ENCODE measurements at places on chromosomes 13 and 19.

GRCh38 chr13:46629811-46630413, 76.9 kb downstream of the LRCH1 start:
- no peak for DNase-seq

GRCh38 chr13:99003851-99004471, 26.1 kb upstream of the DOCK9 start:
- no peak for DNase-seq

DNA sequence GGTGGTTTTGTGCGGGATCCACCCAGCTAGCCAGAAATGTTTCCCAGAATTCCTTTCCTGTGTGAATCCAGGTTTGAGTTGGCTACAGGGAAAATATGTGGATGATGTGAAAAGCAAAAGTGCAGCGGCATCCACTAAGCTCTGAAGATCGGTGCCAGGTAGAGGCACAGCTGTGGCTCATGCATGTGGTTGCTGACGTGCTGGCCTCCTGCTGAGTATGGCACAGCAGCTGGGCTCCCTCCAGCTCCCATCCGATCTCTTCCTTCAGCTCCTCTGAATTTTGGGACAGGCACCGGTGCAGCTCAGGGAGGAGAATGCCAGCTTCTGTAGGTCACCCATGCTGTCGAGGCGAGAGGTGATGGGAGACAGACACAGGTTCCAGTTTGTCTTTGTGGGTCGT, 84.0 kb upstream of the GSX1 start:
- DNase-seq, result no peak

DNA sequence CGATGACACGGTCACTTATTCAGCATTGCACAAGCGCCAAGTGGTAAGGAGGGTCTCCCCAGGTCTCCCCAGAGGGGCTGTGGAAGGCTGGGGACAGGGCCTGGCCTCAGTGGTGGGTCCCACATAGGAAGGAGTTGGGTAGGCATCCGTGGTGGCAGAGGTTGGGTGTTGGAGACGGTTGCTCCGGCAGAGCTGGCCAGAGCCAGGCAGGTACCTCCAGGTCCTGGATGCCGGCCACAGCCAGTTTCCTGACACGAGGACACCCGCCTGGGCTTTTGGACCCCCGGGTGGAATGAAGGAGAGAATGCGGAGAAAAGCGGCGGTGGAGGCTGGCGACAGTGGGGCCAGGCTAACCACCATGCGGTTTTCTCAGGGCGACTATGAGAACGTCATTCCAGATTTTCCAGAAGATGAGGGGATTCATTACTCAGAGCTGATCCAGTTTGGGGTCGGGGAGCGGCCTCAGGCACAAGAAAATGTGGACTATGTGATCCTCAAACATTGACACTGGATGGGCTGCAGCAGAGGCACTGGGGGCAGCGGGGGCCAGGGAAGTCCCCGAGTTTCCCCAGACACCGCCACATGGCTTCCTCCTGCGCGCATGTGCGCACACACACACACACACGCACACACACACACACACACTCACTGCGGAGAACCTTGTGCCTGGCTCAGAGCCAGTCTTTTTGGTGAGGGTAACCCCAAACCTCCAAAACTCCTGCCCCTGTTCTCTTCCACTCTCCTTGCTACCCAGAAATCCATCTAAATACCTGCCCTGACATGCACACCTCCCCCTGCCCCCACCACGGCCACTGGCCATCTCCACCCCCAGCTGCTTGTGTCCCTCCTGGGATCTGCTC, 1.3 kb upstream of the FFAR1 start:
- DNase-seq, result no peak

DNA sequence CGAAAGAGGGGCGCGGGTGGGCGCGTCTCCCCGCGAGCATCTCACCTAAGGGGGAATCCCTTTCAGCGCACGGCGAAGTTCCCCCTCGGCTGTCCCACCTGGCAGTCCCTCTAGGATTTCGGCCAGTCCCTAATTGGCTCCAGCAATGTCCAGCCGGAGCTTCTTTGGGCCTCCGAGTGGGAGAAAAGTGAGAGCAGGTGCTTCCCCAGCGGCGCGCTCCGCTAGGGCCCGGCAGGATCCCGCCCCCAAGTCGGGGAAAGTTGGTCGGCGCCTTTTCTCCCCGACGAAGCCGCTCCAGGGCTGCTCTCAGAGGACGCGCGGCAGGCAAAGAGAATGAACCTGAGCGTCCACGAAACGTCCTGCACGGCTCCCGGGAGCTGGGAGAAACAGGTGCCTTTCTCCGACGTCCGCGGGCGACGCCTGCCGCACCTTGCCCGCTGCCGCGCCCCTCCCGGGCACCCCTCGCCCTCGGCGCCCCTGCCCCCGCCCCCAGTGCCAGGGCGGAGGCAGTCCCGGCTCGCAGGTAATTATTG, 366 bp upstream of the KL start:
- peak; percentile 17 for DNase-seq

- DNase-seq, result no peak
Measured at GRCh38 chr19:17242431-17243208, 3.1 kb downstream of the NR2F6 start.

DNA sequence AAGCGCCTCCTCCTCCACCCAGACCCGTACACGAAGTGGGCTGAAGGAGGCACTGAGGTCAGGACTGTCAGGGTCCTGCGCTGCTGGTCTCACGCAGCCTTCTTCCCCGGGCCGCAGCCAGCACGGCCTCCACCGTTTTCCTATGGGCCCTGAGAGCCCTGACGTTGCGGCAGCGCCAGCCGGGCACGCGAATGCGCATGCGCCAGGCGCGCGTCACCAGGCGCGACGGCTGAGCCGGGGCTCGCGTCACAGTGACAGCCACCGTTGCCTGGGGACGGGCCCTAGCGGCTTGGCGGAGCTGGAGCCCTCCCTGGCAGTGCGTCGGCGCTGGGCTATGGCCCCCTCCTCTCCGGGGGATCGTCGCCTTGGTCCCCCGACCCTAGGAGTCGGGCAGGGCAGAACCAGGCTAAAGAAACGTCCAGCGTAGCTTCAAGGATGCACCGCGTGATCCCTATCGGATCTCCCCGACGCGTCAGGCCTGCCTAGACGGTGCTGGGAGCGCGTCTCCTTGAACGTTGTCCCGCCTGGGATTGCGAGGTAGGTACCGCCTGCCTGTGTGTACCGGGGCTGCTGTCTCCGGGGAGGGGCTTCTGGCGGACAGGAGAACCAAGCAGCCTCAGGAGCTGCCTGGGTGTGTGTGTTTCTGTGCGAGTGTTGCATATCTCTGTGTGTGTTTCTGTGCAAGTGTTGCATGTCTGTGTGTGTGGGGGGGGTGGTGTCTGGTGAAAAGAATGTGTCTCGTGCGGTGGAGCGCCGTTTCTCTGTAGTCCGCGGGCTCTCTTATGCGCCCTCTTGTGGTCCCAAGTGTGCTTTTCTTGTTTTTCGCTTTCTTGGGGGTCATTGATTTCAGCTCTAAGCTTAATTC, 43.2 kb downstream of the ZNF571 start:
- no peak for DNase-seq

- DNase-seq, result no peak
Measured at GRCh38 chr13:66842766-66843165, 387.4 kb downstream of the PCDH9 start.

GRCh38 chr13:98181111-98181815, 4.2 kb upstream of the RNF113B start:
- no peak for DNase-seq

GRCh38 chr13:76929320-76929719, 19.0 kb upstream of the ACOD1 start:
- no peak for DNase-seq

GRCh38 chr19:2049741-2050348, 1.2 kb downstream of the MKNK2 start:
- DNase-seq, result peak; percentile 5

DNA sequence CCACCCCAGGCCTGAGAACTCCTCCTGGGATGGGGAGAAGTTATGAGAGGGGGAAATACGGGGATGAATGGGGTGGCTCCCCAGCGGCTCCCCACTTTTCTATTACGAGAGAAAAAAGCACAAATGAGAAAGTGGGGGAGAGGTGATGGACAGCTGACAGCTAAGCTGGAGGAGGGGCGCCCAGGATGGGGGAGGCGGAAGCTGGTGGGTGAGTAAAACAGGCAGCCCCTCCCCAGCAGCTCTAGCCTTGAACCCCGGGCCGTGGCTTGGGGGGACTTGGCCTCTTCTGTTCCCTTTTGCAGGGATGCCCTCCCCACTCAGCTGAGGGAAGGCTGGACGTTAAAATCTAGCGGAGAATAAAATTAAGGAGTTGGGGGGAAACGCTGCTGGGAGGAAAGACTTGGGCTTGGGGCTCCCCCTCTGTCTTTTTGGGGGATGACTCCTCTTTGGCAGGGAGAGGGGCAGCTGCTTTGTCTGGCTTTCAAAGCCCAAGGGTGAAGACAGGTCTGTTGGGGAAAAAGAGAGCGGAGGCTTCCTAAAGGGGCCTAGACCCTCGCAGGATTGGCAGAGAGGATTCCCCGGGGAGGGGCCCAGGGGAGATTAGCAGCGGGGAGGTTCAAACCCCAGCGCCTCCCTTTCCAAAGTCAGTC, 1.4 kb upstream of the SAMD1 start:
- DNase-seq, result no peak

DNA sequence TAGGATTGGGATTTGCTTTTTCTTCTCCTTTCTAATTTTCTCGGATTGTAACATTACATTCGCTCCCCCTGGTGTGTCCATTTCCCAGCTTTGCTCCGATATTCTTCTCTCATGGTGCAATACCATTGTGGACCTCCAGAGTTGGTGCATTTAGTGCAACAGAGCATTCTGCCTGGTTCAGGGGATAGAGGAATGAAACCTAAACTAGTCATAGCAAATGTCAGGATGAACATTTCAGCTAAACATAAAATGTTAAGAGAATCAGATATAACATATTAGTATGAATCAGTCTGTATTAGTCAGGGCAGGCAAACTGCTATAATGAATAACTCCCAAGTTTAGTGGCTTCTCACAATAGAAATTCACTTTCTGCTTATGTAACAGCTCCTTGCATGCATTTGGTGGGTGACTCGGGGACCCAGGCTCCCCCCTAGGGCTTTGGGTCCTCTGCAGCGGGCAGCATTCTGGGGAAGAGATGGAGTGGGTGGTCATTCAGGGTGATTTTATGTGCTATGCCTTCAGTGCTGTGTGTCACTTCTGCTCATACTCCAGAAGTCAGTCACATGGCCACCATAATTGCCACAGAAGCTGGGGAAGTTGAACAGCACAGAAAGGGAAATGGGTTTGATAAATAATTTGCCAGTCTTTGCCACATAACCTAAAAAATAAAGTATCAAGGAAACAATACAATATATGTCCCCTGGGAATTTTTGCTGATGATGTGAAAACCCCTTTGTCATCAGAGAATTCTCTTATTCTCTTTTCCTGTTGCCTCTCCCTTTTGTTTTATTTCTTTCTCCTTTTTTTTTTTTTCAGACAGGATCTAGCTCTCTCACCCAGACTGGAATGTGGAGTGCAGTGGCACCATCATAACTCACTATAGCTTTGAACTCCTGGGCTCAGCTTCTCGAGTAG, 111.0 kb downstream of the HSPH1 start:
- no peak for DNase-seq

DNA sequence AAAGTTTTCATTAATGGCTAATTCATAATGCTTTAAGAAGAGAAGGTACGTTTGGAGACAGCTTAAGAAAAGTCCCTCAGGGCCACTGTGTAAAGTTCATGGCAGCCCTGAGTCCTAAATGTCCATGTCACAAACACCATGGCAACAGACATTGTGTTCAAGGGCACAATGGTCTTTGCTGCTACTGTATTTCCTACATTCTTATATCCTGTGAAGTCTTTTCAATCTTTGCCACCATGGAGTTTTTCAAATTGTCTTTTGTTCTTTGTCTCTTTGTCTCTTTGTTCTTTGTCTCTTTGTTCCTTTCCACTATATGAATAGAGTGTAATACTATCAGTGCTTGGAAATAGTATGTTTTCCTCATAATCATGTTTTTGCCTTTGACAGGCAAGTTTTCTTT, 178.8 kb downstream of the VWA8 start:
- no peak for DNase-seq

GRCh38 chr13:110914331-110915056, 375 bp downstream of the ANKRD10 start:
- peak; percentile 81 for DNase-seq

- no peak for DNase-seq
Measured at GRCh38 chr13:66567899-66568612, 662.1 kb downstream of the PCDH9 start.

GRCh38 chr13:99161512-99161911, 39.1 kb upstream of the UBAC2 start:
- no peak for DNase-seq

- DNase-seq, result no peak
Measured at GRCh38 chr13:75145927-75146326, 336.0 kb downstream of the TBC1D4 start.

- DNase-seq, result no peak
Measured at GRCh38 chr13:74026753-74027152, 107.5 kb downstream of the KLF12 start.

DNA sequence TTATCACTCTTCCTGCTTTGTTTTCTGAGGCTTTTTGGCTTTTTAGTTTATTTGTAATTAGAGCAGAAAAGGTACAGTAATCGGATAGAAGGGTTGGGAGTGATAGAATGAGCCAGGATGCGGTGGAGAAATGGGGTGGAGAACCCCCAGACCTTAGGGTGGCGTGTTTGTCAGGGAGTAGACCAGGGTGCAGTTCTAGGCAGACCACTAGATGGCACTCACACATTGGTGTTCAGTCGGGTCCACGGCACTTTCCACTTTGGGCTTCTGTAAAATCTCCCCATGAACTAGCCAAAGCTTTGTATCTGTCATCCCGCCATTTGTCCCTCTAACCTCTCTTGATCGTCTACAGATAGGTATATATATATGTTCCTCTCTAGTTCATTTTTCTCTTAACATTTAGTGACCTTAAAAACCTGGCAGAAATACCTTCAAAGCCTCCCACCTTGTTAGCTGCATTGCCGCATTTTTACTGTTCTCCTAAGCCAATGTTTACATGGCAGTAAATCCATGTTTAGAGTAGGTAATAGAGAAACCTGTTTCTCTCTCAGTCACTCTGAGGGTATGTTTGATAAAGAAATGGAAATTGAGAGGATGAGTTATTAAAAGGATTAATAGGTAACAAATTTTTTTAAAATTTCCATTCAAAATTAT, 154.9 kb downstream of the TM9SF2 start:
- peak; percentile 68 for DNase-seq

- DNase-seq, result peak; percentile 72
Measured at GRCh38 chr19:52942386-52943133, 19.3 kb upstream of the ZNF888 start.
